Stimulated activated CD8-positive, alpha-beta memory T cell treated with anti-CD3 and anti-CD28 coated beads, Interleukin-4, amount 100 ng/mL, for 1 hour (primary cell): ENCODE measurements at places on chromosomes 5 and 9.

GRCh38 chr9:137446851-137447471 is 5.8 kb upstream of the ENTPD8 start:
- DNase-seq, result no peak

- no peak for DNase-seq
Observed at GRCh38 chr5:61667525-61668218, 335.6 kb downstream of the ZSWIM6 start.

DNA sequence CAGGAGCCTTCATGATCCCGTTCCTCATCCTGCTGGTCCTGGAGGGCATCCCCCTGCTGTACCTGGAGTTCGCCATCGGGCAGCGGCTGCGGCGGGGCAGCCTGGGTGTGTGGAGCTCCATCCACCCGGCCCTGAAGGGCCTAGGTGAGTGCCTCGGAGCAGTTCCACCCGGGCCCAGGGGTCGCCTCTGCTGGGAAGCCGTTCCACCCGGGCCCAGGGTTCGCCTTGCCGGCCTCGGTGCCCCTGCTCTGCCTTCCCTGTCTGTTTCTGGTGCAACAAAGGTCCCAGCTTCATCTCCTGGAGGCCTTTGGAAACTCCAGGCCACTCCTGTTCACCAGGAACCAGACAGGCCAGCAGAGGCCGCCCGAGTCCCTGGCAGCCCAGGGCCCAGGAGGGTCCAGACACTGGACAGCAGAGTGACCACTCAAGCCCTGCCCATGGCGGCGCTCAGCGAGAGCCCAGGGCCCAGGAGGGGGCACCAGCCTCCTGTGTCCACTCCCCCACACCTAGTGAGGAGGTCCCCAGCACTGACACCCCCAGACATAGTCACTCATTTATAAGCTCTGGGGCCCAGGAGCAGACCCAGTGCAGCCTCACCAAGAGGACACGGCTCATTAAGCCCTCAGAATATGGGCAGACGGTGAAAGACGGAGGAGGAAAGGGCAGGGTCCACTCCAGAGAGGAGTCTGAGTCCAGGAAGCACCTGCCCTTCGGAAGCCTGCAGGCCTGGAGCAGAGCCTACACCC is 7.5 kb downstream of the SLC6A19 start:
- no peak for DNase-seq

GRCh38 chr5:54024466-54024865 is 285.9 kb downstream of the ARL15 start:
- no peak for DNase-seq
